ENCODE measurements at places on chromosomes 7 and 10.

DNA sequence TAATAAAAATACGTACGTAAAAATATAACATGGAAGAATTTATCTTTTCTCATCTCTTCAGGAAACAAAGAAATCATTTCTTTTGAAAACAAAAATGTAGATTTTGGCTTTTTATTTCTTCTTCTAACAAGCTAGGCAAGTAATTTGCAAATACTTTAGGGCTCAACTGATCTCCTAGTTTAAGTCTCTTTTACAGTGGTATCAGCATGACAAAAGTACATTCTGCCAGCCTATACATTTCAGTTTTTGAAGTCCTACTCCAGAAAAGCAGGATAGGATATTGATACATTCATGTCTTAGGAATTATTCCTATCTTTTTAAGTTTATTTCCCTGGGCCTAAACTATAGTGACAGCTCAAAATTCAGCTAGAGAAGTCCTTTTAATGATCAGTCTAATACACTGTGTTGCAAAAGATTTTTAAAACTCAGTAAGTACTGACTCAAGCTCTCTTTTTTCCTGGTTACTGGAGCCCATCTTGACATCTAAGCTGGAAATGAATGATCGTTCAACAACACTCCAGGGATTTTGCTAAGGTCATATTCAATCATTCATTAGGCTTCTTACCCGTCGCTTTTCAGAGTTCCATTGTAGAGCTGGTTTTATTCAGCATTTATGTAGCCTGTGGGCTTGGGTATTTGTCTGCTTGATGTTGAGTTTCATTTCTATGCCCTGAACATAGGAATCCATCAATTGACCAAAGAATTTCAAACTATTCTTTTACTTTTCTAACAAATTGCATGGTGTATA lies 12.2 kb upstream of the FAM53B start:
- DNase-seq = no peak

DNA sequence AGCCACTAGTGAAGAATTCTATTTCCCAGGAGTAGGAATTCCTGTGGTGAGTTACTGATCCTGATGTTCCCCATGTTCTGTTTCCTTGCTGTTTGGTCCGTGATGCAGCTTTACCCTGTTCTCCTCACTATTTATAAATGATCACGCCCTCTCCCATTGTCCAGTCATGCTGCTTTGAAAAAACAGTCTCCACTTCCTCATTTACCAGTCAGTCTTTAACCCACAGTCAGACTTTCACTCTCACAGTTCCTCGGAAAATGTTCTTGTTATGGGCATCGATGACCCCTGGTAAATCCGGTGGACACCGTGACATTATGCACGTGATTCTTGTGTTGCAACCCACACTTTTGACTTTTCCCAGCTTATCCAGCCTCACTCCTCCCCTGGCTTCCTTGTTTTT lies 14.4 kb downstream of the SCIN start:
- peak; percentile 23 for DNase-seq

GRCh38 chr10:112842832-112843360 lies 107.2 kb upstream of the TCF7L2 start:
- peak; percentile 25 for DNase-seq

- DNase-seq = no peak
Measured at GRCh38 chr7:5678295-5679047, 103.0 kb downstream of the RNF216 start.

- DNase-seq = no peak
Measured at GRCh38 chr10:131419797-131420196, 108.3 kb upstream of the TCERG1L start.

- DNase-seq = no peak
Measured at GRCh38 chr10:114487815-114488536, 83.7 kb upstream of the AFAP1L2 start.

- DNase-seq = no peak
Measured at GRCh38 chr10:33291053-33291592, 43.3 kb downstream of the NRP1 start.

DNA sequence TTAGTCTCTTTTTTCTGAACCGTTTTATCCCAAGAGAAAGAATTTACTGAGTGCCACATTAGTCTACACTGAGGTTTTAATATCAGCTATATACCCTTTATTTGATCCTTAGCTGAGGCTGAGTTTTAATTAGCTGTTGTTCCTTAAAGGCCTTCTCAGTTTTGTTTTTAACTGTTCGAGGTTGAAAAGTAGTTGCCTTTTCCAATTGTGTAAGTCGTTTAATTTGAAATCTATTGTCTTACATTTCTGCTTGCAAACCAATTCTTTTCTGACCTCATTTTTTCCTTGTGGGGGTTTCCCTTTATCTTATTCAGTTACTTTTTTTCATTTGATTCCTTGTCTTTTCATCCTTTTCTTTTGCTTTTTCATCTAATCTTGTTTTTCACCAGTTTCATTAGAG lies 30.8 kb downstream of the UMAD1 start:
- DNase-seq = no peak

- no peak for DNase-seq
Measured at GRCh38 chr7:68892236-68892635, 706.0 kb upstream of the AUTS2 start.

GRCh38 chr7:155003376-155004214 lies 671 bp upstream of the PAXIP1 start:
- peak; percentile 89 for DNase-seq

DNA sequence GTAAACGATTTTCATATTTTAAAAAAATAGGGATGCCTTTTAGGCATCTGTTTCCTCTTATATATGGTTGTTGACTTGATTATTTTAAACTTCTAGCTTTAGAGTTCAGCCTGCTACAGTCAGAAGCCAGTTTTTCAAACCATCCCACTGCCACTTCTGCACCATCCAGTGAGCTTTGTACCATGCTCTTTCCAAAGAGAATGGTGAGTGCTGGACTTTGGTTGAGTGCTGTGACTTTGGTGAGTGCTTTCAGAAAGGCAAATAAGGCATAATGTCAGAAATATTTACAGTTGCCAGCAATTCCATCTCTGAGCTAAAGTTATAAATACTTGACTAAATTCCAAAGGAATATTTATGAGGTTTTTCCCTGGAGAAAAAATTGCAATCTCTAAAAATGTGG lies 117.4 kb downstream of the IPMK start:
- DNase-seq = no peak

DNA sequence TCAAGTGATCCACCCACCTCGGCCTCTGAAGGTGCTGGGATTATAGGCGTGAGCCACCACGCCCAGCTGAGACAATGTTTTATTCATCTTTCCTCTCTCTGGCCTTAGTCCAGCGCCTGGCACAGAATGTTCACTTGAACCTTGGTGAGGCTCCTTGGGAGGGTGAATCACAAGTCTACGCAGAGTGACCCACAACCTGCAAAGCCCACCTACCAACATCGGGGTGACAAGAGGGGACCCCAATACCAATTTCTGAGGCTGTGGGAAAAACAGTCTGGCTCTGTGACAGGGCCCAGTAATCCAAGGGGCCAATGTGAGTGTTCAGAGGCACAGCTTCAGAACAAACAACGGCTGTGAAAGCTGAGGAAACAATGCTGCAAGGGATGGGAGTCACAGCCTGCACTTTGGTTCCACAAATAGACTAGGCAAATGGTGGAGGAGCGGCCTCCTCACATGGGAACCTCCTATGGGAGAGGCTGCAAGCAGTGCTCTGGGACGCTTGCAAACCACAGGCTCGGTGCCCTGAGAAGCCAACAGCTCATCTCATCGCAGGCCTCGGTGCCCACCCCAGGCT lies 5.6 kb upstream of the MALSU1 start:
- no peak for DNase-seq

GRCh38 chr7:130345136-130345535 lies 520 bp downstream of the CPA5 start:
- DNase-seq = no peak

DNA sequence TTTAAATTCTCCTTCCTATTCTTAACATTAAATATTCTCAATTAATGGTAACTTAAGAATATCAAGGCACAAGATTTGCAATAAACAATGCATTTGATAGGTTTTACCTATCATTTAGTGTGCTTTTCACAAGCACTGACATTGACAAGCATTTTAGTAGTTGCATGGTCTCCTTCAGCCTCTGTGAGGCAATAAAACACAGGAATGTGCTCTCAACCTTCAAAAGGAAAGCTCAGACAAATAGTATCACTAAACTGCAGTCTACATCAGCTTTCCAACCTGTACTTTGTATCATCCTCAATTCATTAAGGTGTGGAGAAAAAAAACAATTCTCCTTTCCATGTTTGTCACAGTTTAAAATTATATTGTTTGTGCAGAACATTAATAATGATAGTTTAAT lies 51.1 kb upstream of the TSPAN13 start:
- DNase-seq = no peak

- DNase-seq = peak; percentile 43
Measured at GRCh38 chr7:28536259-28536658, 123.9 kb downstream of the CREB5 start.

DNA sequence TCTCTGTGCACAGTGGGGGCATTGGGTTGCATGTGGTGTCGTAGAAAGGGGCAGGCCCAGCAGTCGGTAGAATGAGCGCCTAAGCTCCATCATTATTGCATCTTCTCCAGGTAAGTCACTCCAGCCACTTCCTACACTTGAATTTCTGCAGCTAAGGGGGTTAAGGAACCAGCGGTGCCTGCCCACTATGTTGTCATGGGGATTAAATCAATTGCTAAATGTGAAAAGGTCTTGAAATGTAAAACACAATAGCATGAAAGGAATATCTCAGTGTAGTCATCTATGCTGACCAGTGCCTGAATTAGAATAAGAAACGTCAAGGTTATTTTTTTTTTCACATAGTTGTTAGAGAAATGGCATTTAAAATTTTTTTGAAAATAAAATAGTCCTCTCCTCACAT lies 15.2 kb upstream of the CELF2 start:
- DNase-seq = no peak

- DNase-seq = peak; percentile 89
Measured at GRCh38 chr10:130136226-130137089, at the start of gene GLRX3. GLRX3 (plus strand) TSS chr10:130136391; CDS start chr10:130136421, 30 bp downstream.

DNA sequence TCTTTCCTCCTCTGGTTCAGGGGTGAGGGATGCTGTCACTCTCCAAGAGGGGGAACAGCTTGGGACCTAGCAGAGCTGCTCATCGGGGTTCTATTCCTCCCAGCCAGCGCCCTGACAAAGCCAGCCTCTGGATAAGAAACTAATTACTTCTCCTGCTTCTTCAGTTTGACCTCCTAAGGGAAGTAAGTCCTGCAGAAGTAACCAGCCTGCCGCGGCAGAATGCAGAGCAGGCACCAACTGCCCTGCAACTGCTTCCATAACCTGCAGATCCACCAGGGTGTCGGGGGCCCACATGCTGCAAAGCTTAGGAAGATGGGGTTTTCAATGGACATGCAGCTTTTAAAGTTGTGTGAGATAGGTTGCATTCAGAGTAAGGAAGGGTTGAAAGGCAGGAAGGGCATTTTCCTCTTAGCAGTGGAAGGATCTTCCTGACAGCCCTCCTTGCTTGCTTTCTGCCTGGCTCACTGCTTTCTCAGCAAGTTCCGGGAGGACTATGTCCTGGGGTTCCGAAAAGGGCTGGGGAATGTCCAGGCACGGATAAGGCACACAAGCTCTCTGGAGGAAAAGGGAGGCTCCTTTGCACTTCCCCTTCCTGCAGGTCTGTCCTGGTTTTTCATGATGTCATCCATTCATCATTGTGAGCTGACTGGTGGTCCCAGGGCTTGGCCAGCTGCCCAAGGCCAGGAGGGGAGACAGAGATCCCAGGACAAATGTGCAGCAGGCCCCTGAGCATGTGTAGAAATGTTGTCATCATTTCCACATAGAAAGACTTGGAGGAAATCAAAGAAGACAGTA lies 24.3 kb upstream of the CALU start:
- DNase-seq = no peak

DNA sequence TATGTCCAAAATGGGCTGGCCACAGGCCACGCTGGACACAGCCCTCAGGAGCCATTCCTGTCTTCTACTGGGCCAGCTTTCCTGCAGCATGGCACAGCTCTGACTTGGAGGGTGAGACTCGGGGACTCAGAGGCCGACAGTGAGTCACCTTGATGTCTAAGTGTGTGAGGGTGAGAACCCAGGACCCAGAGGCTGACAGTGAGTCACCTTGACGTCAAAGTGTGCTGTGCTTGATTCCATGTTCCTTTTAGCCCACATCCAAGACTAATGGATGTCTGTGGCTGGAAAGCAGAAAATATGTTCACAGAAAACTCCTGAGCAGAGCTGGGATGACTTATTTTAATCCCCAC lies 6.0 kb upstream of the FAM170B start:
- no peak for DNase-seq

DNA sequence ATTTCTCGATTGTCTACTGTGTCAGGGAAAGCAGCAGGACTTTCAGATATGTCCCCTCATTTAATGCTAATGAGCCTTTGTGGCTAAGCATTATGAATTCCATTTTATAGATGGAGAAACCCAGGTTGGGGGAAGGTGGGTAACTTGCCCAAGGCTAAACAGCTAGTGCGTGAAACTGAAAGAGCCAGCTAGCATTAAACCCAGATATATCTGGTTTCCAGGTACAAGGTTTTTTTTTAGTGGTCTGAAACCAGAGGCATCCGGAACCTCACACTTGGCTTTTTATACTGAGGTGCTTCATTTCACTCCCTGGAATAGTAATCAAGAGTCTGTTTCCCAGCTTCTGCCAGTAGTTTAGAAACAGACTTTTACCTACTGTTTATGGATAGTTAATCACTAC lies 694.8 kb downstream of the PHTF2 start:
- DNase-seq = no peak
